WERI-Rb-1 (cell line): ENCODE measurements at places on chromosomes 16 and 17.

DNA sequence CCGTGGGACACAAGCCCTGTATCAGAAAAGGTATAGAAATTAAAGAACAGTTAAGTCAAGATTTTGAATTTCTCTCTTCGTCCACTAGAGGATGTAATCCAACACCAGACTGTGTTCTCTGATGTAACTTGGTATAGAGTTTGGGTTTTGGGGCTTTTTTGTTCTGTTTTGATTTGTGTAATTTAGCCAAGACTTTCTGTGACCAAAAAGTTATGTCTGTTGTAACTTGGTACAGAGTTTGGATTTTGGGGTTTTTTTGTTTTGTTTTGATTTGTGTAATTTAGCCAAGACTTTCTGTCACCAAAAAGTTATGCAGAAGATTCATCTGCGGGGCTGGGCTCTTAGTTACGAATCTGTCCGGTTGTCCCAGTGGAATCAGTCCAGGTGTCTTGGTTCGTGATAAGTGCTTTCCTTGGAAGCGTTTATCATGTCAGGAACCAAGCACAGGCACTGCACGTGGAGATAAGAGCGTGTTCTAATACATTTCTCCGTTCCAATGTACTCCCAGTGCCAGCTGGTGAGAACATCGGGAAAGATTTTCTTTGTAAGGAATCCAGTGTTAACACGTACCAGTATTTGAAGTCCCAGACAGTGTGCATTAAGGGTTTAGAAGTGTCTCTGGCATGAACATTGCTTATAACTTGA, 44.1 kb upstream of the SEC14L1 start:
- no peak for DNase-seq

DNA sequence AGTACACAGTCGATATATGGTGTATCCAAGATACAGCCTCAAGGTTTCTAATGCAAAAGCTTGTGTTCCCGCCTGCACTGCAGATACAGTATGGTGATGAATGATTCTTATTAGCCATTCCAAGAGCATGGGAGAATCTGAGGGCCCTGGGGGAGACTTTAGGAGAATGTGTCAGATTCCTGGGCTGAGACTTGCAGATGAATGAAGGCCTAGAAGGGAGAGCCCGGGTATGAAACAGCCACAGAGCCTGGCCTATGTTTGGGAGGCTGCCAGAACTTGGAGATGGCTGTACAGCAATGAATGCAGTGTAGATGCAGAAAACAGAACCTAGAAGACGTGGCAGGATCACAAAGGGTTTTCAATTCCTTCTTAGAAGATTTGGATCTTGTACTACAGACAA, 510.7 kb downstream of the HAPSTR1 start:
- DNase-seq = no peak

DNA sequence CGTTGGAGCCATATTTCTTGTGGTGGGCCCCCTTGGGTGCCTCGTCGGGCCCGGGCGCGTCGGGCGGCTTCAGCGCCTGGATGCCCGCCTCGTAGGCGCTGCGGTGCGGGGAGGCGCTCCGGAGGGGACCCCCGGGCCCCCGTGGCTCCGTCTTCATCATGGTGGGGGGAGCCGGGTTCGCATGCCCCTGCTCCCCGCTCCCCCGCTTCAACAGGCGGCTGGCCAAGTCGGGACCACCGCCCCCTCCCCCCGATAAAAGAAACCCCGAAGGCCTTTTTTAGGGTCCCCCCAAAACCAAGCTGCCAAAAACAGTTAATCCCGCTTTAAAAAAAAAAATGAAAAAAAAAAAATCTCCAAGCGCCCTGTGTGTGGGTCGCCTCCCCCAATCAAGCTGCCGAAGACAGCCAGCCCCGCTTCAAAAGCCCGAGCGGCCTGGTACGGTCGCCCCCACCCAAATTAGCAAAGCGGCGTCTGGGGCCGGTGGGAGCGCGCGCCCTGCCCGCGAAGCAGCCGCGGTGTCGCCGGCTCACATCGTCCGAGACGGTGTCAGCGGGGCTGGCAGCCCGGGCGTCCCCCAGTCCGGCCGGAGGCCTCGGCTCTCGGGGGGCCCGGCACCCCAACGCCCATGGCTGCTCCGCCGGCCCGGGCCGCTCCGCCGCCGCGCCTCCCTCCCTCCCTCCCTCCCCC, at the start of gene PPP1R9B:
PPP1R9B (minus strand) TSS at position 324 of the 687 bp plus-strand sequence; CDS start at position 160, 164 bp downstream.
- no peak for DNase-seq

DNA sequence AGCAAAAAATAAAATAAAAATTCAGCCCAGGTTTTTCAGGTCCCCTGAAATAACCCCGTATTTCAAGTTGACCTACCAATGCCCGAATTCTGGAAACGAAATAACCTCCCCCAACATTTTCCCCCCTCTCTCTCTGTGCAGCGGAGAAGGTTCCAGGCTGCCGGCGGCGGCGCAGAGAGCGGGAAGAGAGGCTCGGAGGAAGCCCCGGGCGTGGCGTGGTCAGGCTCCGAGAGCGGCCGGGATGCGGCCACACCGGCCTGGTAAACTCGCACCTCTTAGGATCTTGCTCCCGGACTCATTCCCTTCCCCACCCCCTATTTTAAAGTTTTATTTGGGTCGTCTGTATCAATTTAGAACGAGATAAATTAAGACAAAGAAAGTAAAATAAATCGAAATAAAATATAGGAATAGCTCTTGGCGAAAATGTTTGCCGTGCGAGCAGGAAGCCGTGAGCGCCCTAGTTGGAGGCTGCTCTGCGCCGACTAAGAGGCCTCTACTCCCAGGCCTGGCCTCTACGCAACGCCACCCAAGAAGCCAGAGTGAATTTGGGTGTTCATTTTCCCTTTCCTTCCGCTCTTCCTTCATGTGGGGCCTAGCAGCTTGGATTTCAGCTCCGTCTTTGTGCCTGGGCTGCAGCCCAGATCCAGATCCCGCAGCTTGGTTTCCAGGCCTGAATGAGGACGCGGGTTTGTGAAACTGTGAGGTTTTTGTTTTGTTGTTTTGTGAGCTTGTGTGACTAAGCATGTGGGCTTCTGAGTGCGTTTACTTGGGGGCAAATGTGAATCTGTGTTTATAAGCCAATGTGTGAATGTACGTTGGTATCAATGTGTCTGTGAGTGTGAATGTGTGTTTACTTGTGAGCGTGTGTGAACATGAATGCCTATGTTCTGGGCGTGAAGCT, 1.5 kb upstream of the HOXB6 start:
- DNase-seq = no peak

DNA sequence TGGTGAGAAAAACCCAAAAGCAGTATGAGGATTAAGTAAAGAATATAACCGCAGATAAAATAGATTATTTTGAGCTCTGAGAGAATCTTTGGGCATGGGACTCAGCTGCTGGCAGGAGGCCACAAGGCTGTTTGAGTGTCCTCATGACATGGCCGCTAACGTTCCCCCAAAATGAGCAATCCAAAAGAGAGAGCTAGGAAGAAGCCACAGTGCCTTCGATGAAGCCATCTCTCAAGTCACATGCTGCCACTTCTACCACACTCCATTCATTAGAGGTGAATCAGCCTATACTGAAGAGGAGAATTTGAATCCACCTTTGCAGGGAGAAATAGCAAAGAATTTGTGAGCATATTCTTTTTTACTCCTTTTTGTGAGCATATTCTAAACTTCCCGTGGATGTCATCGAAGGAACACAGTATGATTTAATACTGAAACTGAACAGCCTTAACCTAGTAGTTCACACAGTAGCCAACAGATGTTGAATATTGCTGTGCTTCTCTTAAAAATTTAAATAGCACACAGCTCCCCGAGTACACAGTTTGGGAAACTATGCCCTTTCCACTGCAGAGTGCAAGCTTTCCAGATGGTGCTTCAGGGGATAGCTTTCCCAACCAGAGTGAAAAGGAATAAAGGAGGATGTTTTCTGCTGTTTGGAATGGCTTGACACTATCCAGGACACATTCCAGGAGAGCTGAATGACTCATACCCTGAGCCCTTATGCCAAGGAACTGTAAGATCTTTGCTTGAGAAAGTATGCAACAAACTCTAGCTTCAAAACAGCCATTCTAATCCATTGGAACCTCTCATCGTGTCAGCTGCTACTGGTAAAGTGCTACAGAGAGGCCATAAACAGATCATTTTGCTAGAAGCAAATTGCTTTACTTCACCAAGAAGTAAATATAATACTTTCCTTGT, 33.9 kb downstream of the ANKFY1 start:
- DNase-seq = no peak

DNA sequence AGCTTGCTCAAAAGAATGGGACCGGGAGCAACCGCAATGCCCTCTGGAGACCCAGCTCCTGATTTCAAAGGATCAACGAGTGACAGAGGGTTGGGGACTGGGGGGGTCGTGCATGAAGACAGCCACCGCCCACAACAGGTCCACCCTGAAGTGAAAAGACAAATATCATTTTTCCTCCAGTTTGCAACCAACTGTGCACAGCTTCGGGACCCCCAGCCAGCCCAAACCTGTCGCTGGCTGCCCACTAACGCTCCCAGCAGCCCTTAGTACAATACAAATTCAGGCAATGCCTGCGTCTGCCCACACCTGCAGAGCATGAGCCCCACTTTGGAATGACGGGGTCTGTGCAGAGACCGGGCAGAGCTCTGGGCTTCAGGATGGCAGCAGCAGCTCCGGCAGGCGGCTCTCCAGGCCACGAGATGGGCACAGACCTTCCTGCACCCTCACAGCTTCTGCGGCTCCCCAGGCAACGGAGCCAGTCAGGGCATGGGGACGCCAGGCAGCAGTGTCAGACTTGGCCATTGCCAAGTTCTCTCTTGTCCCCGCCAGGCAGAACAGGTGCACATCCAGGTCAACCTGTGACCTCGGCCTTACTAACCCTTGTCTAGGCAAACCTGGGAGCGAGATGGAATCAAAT, 60.1 kb downstream of the TBC1D16 start:
- peak; percentile 7 for DNase-seq

DNA sequence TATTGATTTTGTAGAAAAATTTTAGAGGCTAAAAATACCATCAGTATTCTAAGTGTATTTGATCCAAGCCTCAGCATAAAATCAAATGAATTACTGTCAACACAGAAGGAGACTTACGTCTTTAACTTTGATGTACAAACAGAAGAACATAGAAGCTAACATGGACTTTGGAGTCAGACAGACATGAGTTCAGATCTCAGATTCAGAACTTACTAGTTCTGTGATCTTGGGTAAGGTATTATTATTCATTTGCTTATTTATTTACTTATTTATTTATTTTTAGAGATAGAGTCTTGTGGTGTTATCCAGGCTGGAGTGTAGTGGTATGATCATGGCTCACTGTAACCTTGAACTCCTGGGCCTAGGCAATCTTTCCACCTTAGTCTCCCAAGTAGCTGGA, 4.0 kb upstream of the SLFN12L start:
- no peak for DNase-seq

DNA sequence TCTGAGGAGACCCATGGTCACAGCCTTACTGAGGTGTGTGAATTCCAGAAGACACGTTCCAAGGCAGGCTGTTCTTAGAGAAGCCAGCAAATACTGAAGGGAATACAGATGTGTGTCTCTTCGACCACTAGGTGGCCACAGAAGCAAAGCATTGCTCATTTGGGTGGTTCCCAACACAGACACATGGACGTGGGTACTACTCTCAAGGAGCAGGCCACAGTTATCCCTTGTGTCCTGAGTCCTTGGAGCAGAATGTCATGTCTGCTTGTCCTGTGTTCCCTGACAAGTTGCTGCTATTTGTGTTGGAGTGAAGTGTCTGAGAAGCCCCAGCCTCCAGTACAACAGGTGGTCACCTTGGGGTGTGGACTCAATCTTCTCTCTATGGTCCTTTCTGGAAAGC, 30.3 kb downstream of the HMOX2 start:
- peak; percentile 60 for DNase-seq

GRCh38 chr17:83200751-83201150, 121.3 kb downstream of the METRNL start:
- DNase-seq = peak; percentile 4

GRCh38 chr16:24610416-24610755, 71.0 kb downstream of the RBBP6 start:
- peak; percentile 21 for DNase-seq
